ENCODE measurements at places on chromosomes 16 and 17. TPM values are rescaled to one million over a fixed set of nuclear protein-coding genes. Genes with fewer than 3 reads are reported as not detected.

SBK1 gene
- 0.28 TPM for total RNA-seq

MED13 gene
- 15.3 TPM for total RNA-seq

TRPV2 gene
- total RNA-seq, result 0.39 TPM

ACE gene
- total RNA-seq, result 1.4 TPM

TEX14 gene
- total RNA-seq, result 0.22 TPM

NLRC5 gene
- 4.4 TPM for total RNA-seq

APOH gene
- total RNA-seq, result 3.8 TPM

LITAFD gene
- total RNA-seq, result not detected

TMEM106A gene
- 0.75 TPM for total RNA-seq

CCL3 gene
- total RNA-seq, result not detected

KRT16 gene
- 1.1 TPM for total RNA-seq

COIL gene
- total RNA-seq, result 15.9 TPM

SYNGR3 gene
- 9.5 TPM for total RNA-seq

PRSS27 gene
- 1.8 TPM for total RNA-seq

ASGR1 gene
- 1.0 TPM for total RNA-seq

MYL11 gene
- 0.88 TPM for total RNA-seq

Measured in A549 treated with Mapracorat at 1 μM for 4 hours (cell line).